ENCODE measurements at places on chromosomes 13 and 19.

DNA sequence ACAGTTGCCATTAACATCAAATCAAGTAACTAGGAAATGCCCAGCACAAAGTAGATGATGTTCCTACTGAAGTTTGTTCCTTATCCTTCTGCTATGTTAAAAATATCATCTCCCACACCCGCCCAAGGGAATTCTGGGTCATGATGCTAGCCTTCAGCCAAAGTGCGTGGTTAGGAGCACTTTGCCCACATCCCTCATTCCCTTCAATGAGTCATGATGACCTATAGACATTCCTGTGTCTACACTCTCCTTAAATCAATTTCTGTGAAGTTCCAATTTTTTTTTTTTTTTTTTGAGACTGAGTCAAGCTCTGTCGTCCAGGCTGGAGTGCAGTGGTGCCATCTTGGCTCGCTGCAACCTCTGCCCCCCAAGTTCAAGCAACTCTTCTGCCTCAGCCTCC, 17.0 kb downstream of the RXFP2 start:
- DNase-seq, result no peak

- no peak for DNase-seq
Observed at GRCh38 chr13:113584870-113585671, 518 bp downstream of the TFDP1 start.

GRCh38 chr19:1163934-1164683, 10.0 kb downstream of the SBNO2 start:
- no peak for DNase-seq

- no peak for DNase-seq
Observed at GRCh38 chr13:36829753-36830152, 10.7 kb downstream of the RFXAP start.

DNA sequence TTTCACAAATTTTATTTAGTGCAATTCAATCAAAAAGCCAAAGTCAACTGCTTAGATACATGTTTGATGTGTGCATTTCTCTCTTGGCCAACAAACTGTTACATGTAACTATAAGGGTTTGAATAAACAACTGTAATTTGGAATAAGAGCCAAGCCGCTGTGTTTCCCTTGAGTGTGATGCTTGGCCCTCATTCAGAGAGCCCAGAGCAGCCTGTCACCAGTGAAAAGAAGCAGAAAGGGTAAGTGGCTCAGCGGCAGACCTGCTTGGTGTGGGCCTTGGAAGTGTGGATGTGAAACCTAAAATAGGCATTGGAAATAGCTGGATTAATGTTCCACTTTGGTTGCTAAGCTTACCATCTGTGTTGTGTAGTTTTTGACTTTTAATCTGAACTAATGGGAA, 924.6 kb downstream of the OLFM4 start:
- DNase-seq, result no peak

- DNase-seq, result peak; percentile 32
Observed at GRCh38 chr19:15280915-15281683, 48.9 kb upstream of the EPHX3 start.

- no peak for DNase-seq
Observed at GRCh38 chr19:10189616-10190015, 5.1 kb downstream of the DNMT1 start.

DNA sequence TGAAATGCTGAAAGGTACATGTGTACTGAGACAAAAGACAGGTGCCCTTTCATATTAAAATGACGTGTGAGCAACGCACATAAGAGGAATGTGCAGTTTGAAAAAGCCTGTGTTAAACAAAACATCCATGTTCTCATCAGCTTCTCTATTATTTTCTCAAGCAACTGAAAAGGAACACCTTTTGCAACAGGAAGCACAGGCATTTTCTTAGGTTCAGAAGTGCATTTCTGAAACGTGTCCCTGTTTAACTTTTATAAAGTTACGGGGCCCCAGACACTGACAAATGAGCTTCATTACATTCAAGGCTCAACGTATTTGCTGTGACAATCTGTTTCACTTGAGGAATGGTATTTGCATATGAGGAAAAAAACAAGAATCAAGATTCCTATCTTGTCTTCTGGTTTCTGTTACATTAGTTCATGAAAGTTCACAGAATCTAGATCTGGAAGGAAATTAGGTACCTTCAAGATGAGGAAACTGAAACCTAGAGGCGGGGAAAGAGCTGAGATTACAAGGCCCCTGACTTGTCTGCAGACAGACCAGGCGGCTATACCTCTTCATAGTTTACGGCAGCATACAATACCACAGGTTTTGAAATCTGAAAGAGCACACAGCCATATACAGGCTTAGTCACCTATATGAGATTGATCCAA, 431.7 kb downstream of the KLF12 start:
- DNase-seq, result no peak

DNA sequence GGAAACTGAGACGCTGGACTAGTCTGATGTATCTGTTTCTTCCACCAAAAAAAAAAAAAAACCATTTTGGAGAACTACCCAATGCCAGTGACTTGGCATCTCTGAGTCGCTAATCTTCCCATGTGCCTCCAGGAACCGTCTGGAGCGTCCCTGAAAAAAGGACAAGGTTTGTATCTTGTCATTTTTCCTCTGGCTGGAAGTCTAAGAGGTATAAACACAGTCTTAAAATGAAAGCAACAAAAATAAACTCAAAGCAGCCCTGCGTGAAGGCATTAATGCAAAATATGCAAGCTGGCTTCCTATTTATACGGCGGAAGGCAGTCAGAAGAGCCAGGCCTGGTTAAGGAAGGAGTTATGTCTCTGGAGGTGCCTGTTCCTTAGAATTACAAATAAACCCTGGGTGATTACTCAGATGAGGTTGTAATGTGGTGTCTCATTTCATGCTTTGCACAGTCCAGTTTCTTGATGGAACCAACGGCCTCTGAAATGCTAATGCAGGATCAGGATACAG, 20.3 kb downstream of the ACTN4 start:
- DNase-seq, result no peak

DNA sequence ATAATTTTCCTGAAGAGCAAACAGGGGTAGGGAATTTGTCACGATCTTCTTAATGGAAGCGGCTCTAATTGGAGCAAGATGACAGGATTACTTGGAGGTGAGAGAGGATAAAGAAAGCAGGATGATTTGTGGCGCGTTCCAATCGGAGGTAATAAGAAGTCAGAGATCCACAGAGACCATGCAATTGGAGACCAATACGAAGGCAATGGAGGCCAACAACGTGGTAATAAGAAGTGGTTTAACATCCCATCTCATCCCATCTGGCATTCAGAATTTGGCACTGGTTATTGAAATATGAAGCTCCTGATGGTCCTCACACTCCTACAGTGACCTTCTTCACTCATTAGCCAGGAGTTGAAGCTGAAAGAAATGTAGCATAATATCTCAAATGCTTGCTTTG, 130.6 kb downstream of the DLEU7 start:
- DNase-seq, result no peak

GRCh38 chr13:40261336-40261735, 405.1 kb downstream of the FOXO1 start:
- DNase-seq, result no peak

DNA sequence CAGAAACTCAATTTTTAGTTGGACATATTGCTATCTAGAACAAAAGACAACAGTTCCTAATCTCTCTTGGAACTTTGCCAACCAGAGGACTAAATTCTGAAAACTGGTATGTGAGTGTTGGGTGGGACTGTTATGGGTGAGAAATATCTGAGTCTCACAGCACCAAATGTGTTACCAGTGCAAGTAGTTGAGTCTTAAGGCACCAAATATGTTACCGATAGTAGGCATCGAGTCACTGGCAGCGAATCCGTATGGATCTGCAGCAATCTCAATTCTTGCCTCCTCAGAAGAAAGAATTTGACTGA, 575.2 kb downstream of the DACH1 start:
- DNase-seq, result no peak

Measured in nucleus accumbens (tissue), 56 donors.